Fibroblast of skin of left quadriceps (primary cell): ENCODE measurements at places on chromosomes 16 and 17.

DNA sequence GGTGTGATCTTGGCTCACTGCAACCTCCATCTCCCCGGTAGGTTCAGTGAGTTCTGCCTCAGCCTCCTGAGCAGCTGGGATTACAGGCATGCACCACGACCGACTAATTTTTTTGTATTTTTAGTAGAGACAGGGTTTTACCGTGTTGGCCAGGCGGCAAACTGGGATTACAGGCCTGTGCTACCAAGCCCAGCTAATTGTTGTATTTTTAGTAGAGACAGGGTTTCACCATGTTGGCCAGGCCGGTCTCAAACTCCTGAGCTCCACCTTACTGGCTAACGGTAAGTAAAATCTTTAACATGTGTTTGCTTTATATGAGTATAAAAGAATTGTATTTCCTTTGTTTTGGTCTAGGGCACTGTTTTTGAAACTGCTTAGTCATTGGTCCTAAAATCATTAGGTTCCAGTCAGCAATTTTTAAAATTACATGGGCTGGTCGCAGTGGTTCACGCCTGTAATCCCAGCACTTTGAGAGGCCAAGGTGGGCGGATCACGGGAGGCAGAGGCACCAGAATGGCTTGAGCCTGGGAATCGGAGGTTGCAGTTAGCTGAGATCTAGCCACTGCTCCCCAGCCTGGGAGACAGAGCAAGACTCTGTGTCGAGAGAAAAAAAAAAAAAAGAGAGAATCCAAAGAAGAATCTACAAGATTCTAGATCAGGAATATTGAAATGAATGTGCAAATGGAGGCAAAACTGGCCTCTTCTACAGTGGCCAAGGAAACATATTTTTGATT is 3.6 kb downstream of the FLYWCH1 start:
- no peak for DNase-seq

DNA sequence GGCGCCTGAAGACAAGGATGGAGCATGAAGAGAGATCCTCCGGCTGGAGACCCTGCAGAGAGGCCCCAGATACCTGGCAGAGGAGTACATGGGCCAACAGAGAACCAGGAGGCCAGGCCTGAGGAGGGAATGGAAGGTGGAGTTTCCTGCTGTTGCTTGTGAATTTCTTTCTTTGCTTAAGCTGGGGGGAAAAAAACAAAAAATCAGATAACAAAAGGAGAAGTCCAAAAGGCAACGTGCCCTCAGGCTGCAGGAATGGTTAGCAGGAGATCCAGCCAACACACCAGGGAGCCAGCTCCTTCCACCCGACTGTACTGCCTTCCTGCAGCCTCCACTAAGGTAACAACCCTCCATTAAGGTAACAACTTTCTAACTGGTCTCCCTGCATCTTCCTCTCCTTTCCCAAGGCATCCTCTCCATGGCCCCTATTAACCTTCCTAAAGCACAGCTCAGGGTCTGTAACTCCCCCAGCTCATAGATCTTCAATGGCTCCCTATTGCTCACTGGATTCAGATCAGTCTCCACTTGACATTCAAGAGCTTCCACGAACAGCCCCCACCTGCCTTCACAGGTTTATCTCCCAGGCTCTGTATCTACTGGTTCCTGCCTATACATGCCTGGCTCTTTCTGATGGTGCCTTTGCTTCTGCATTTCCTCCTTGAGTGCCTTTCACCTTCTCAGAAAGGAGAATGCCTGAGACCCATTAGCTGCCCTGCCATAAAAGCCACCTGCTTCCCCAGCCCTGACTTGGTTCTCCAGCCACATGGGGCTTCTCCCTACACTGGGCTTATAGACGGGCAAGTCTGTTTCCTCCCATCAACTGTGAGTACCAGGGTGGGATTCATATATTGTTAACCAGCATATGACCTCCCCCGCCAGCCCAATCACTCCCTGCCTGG is 725 bp upstream of the ARL5C start:
- DNase-seq, result no peak

GRCh38 chr17:80751070-80751945 is 206.7 kb downstream of the RPTOR start:
- no peak for DNase-seq

DNA sequence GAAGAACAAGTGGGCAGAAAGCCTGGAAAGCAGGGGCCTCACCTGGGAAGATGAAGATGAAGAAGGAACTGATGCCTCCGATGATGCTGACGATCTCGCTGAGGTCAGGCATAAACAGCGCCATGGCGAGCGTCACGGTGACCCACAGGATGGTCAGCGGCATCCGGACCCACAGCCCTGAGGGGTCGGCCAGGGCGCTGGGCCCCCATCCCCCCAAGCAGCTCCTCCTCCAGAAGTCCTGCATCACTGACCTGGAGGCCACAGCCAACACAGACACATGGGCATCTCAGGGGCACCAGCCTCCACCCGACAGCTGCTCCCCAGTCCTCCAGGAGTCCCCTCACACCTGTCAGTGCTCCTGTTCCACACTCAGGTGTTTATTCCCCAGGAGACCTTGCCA is 26.1 kb downstream of the SLC38A8 start:
- DNase-seq, result no peak

DNA sequence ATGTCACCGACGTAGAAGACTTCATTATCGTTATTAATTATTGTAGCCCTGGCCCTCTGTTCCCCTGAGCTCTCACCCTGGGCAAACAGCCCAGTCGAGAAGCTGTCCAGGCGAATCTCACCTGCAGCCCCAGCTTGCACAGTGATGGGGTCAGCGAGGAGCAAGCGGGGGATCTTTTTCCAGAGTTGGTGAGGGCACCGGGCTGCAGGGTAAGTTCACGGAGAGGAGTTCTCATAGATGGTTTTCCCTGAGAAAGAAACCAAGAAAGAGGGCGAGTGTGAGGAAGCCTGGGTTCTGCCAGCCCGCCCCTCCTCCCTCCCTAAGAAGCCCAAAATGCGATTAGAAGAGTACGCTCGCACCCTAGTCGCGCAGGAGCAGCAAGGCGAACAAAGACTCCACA is 436 bp downstream of the SPAG5 start:
- DNase-seq, result no peak

- DNase-seq, result no peak
These were observed 55.7 kb downstream of the WSB1 start for GRCh38 chr17:27349540-27350021.
